ENCODE measurements at places on chromosomes 7 and 10. TPM values are rescaled to one million over a fixed set of nuclear protein-coding genes. Genes with fewer than 3 reads are reported as not detected.

The GNAT3 gene
- not detected for total RNA-seq

DNA sequence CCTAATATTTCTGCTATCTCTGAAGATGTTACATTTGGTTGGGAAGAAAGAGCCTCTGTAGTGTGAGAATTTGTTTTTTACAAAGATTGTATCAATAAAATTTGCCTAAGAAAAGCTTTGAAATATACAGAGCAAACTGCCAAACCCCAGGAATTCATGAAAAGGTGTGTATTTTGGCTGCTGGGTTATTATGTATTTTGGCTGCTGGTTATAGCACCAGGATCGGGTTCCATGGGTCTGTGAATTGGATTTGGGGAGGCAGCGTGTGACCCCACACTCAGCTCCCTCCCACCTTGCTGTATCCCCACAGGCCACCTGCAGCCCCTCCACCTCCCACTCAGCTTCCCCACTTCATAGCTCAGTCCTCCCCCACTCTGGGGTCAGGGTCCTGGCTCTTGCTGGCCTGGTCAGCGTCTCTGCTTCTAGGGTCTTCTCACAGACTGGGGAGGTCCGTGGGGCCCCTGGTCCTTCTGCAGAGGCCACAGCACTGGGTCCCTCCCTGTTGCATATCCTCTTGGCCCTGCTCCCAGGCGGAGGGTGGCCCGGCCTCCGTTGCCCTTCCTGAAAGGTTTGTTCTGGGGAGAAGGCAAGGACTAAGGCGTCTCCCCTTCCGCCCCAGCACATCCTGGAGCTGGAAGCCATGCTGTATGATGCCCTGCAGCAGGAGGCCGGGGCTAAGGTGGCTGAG, 24.0 kb upstream of the DPYSL4 start:
- H3K27ac ChIP-seq, result no peak overlapping the region
- H3K36me3 ChIP-seq, result no peaks in the 10 kb centered on the region
- no peaks in the 10 kb centered on the region for H3K27me3 ChIP-seq
- no peak for DNase-seq

The CCL24 gene
- total RNA-seq, result not detected

The PTPRZ1 gene
- total RNA-seq, result not detected

The PNLIPRP1 gene
- total RNA-seq, result not detected

DNA sequence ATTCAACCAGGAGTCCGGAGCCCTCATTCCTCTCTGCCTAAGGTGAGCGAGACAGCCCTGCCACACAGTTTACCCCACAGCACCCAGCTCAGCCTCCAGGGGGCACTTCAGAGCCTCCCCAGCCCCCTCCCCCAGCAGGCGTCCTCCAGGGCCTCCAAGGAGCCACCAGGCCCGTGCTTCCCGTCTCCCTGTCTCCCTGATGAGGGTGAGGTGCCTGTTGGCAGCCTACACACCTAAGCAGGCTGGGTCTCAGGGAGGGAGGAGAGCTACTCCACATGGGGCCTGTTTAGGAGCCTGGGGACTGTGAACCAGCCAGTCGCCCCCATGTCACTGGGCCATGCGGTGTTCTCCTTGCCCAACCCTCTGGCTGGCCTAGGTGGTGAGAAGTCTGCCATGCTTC, 28.9 kb upstream of the TRIM8 start:
- H3K36me3 ChIP-seq, result no peaks in the 10 kb centered on the region
- H3K4me3 ChIP-seq, result no peak overlapping the region
- no peaks in the 10 kb centered on the region for H3K27me3 ChIP-seq
- H3K27ac ChIP-seq, result peak overlapping the region; percentile 16

The STK32C gene
- 8.4 TPM for total RNA-seq

The CYREN gene
- 21.0 TPM for total RNA-seq

- H3K36me3 ChIP-seq, result no peaks in the 10 kb centered on the region
- H3K4me3 ChIP-seq, result no peak overlapping the region
- H3K27me3 ChIP-seq, result peaks cover 7% of the 10 kb centered on the region
These were observed 143.0 kb upstream of the HPS1 start for GRCh38 chr10:98589691-98590090.

The TMEM196 gene
- not detected for total RNA-seq

DNA sequence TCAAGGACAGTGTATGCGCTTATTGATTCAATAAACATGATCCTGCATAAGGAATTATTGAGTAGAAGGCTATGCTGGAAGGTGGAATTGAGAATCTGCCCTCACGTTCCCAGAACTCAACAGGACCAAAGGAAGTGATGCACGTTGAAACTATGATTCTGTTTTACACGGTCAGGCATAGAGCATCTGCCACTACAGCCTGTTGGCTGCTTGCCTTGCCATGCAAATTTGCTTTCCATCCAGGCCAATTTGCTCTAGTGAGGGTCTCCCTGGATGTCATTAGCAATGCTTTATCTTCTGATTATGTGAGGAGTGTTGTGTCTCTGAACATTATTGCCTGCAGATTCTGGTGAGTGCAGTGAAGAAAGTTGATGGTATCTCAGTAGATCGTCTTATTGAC, 132.9 kb downstream of the ADRA2A start:
- H3K4me1 ChIP-seq, result peaks cover 2% of the 10 kb centered on the region
- DNase-seq, result no peak
- peaks cover 3% of the 10 kb centered on the region for H3K36me3 ChIP-seq
- no peak overlapping the region for H3K27ac ChIP-seq
- no peak overlapping the region for H3K4me3 ChIP-seq

DNA sequence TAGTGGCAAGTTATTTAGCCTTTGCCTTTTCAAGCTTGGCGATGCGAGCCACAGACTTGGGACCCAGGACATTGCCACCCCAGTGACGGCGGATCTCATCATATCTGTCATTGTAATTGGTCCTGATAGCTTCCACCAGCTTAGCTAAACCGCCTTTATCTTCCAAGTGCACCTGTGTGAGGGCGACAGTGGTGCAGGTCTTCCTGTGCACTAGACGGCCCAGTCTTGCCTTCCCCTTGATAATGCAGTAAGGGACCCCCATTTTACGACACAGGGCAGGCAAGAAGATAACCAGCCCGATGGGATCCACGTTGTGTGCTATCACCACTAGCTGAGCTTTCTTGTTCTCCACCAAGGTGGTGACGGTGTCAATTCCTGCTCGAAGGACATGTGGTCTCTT, 99.6 kb upstream of the ITGB1 start:
- DNase-seq, result no peak
- no peaks in the 10 kb centered on the region for H3K27me3 ChIP-seq
- peaks cover 4% of the 10 kb centered on the region for H3K4me1 ChIP-seq
- no peaks in the 10 kb centered on the region for H3K36me3 ChIP-seq
- H3K27ac ChIP-seq, result no peak overlapping the region

DNA sequence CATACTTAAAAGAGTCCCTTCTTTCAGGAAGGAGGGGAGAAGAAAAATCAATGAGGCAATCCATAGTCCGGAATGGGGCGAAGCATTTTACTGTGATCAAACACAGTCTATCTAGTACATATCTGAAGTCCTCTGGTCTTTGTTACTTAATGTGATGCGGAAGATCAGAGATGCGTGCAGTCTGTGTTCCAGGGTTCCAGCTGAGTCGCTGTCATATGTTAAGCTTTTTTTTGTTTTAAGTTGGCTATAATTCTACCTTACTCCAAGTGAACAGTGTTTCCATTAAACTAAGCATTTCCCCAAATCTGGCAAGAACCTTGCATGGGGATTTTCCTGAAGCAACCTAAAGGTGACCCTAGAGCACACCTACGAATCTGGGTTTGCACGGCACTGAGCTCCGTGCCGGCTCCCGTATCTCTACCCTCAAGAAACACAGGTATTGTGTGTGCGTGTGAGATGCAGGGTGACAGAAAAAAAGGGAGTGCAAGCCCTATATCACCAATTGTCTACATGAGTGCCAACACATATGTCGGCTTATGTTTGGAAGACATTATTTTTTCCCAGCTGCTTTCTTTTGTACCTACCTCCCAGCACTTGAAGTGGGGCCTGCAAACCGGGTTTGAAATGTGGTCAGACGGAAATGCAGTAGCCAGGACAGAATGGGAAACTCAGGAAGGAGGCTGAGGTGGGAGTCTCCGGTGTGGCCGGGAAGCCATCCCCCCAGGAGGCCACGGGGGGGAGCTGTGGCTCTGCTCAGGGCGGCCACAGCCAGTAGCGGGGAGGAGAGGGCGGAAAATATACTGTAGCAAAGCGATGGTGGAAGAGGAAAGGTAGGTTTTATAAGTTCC, 435.8 kb upstream of the MGMT start:
- peak; percentile 32 for DNase-seq
- H3K27ac ChIP-seq, result no peak overlapping the region
- H3K36me3 ChIP-seq, result no peaks in the 10 kb centered on the region

- H3K4me3 ChIP-seq, result peak within 1 kb of the TSS; percentile 96
- peak; percentile 67 for DNase-seq
- H3K4me1 ChIP-seq, result peaks cover 11% of the 10 kb centered on the region
- H3K36me3 ChIP-seq, result no peaks in the 10 kb centered on the region
- H3K27ac ChIP-seq, result peak within 1 kb of the TSS; percentile 74
- no peaks in the 10 kb centered on the region for H3K27me3 ChIP-seq
These were observed at the start of gene PWWP2B for GRCh38 chr10:132397036-132397541. Gene PWWP2B (plus strand): TSS chr10:132397200. CDS start chr10:132397227, 27 bp downstream.

The SPDYE2B gene
- total RNA-seq, result not detected

GRCh38 chr7:111789870-111790269, 227.6 kb upstream of the IMMP2L start:
- no peaks in the 10 kb centered on the region for H3K4me1 ChIP-seq
- H3K36me3 ChIP-seq, result no peaks in the 10 kb centered on the region
- no peak for DNase-seq
- H3K4me3 ChIP-seq, result no peak overlapping the region
- no peak overlapping the region for H3K27ac ChIP-seq

DNA sequence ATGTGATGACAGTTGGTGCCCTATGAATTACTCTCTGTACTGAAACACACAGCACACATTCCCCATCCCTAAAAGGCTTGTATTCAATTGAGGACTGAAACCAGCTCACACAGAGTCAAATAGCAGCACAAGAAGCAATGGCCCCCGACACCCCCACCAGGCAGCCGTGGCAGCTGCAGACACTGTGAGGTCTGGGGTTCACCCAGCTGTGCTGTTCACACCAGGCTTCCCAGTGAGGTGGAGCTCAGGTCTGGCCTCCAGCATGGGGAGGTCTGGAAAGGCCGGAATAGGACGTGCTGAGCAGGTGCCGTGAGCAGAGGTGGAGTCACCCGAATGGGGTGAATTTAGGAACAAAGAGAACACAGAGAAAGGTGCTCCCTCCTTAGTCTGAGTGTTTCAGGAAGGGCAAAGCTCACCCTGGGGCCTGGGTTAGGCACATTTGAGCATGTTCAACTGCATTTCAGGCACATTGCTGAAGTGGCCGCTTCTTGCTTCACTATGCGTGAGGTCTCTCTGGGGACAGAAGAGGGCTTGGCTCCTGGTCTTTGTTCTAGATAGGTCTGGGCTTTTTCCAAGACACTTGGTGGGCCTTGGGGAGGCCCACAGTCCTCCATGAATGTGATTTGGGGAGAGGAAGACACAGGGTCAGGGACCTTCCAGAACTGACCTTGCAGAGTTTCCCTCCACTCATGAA, 41.1 kb downstream of the C10orf120 start:
- peaks cover 70% of the 10 kb centered on the region for H3K27me3 ChIP-seq
- H3K36me3 ChIP-seq, result no peaks in the 10 kb centered on the region
- no peak overlapping the region for H3K4me3 ChIP-seq
- no peak for DNase-seq

DNA sequence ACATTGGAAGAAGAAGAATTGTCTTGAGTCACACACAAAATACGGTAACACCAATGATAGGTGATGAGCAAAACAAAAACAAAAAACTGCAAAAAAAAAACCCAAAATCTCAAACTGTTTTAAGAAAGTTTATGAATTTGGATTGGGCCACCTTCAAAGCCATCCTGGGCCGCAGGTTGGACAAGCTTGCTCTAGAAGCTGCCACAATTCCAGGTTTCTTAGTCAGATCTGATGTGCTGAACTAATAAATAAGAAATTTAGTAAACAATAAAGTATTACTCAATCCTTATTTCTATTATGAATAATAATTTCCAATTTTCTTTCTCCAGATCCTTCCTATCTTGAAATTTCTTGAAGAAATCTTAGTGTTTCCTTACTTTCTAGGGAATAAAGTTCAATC, 10.0 kb downstream of the WASL start:
- no peaks in the 10 kb centered on the region for H3K27me3 ChIP-seq
- no peak overlapping the region for H3K27ac ChIP-seq
- H3K4me3 ChIP-seq, result no peak overlapping the region
- peaks cover 3% of the 10 kb centered on the region for H3K36me3 ChIP-seq
- DNase-seq, result no peak

GRCh38 chr10:73493781-73494180, 2.0 kb downstream of the PPP3CB start:
- H3K27ac ChIP-seq, result peak overlapping the region; percentile 98
- H3K4me1 ChIP-seq, result peaks cover 54% of the 10 kb centered on the region
- no peaks in the 10 kb centered on the region for H3K27me3 ChIP-seq
- H3K36me3 ChIP-seq, result peaks cover 2% of the 10 kb centered on the region
- peak overlapping the region; percentile 70 for H3K4me3 ChIP-seq

DNA sequence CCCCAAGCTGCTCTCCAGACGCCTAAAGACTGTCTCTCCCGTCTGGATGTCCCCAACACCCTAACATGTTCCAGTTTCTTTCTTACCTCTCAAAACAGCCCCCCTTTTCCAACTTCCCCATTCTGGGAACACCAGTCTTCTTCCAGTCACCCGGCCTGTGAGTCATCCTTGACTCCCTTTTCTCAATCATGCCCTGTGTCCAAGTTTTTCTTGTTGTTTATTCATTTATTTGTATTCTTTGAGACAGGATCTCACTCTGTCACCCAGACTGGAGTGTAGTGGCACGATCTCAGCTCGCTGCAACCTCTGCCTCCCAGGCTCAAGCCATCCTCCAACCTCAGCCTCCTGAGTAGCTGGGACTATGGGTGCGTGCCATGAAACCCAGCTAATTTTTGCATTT, 15.6 kb downstream of the SNX10 start:
- peak overlapping the region; percentile 54 for H3K27ac ChIP-seq
- no peak for DNase-seq
- H3K36me3 ChIP-seq, result peaks cover 7% of the 10 kb centered on the region
- no peak overlapping the region for H3K4me3 ChIP-seq

- H3K4me1 ChIP-seq, result peaks cover 74% of the 10 kb centered on the region
- H3K27me3 ChIP-seq, result no peaks in the 10 kb centered on the region
- peaks cover 2% of the 10 kb centered on the region for H3K36me3 ChIP-seq
- no peak for DNase-seq
- peak overlapping the region; percentile 98 for H3K27ac ChIP-seq
These were observed 35.5 kb downstream of the VOPP1 start for GRCh38 chr7:55536619-55537457.
